ENCODE measurements at places on chromosomes 12 and 14.

DNA sequence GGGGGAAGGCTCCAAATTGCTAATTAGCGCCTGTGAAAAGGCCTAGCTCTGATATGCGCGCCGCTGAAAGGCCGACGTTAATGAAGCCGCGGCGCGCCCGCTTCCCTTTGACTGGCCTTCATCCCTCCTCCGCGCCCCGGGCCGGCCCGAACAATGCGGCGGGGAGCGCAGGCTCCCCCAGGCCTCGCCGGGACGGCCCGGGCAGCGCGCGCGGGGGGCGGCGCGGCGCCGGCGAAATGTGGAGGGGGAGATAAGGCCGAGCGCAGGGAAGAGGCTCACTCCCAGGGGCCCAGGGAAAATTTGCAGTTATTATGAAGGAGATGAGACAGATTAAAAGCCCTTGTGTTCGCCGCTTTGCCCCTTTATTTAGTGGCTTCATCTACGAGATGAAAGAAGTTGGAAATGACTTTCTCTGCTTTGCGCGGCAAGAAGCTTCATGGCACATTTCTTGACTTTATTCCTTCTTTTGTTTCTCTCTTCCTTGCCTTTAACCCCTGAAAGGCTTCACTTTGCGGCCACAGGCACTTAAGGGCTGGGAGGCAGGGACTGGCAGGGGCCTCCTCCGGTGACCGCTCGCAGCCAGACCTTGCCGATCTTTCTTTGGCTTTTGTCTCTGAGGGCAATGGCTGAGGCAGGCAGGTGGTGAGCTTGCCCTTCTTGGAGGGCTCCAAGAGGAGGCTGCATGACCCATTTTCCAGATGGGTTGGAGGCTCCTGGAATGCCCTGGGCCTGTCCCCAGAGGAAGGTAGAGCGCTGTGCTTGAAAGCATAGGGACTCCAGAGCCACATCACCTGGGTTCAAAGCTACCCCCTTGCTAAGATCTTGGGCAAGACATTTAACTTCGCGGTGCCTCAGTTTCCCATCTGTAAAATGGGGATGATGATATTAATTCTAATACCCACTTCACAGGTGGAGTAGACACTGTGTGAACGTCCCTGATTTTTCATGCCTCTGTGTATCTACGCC is 12.7 kb upstream of the GPATCH2L start:
- no peak for DNase-seq

GRCh38 chr14:56487090-56487667 is 92.4 kb upstream of the TMEM260 start:
- DNase-seq: no peak

- DNase-seq: no peak
These were observed 109.0 kb upstream of the SLC16A7 start for GRCh38 chr12:59486827-59487226.

- no peak for DNase-seq
These were observed 249.1 kb downstream of the LRIG3 start for GRCh38 chr12:58671196-58671595.

- no peak for DNase-seq
These were observed 4.7 kb upstream of the CISTR start for GRCh38 chr12:53756300-53757100.

DNA sequence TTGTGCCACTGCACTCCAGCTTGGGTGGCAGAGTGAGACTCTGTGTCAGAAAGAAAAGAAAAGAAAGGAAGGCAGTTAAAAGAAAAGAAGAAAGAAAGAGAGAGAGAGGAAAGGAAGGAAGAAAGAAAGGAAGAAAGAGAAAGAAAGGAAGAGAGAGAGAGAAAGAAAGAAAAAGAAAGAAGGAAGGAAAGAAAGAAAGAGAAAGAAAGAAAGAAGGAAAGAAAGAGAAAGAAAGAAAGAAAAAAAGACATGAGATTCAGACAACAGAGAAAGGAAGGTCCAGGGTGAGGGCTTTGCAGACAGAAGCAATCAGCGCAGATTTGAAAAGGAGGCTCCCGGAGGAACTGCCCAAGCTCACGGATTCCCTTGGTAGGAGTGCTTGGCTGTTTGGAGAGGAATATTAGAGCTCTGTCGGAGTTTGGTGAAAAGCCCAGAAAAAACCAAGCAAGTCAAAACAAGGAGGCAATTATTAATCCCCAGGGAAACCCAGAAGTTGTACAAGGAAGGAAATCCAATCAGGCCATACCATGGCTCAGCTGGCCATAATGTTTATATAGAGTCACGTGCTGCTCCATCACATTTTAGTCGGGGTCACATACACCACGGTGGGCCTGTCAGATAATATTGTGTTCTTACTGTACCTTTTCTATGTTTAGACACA is 11.6 kb upstream of the CCDC85C start:
- no peak for DNase-seq

DNA sequence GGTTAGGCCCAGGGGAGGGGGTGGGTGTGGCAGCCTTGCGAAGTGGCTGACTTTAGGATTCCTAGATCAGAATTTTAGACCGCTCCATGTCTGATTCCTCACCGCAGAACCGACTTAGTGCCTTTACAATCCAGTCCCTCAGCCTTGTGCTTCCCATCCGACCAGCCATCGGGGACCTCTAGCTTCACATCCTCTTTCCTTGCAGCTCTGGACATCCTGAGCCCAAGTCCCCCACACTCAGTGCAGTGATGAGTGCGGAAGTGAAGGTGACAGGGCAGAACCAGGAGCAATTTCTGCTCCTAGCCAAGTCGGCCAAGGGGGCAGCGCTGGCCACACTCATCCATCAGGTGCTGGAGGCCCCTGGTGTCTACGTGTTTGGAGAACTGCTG is 557 bp downstream of the COPS7A start:
- DNase-seq: no peak

DNA sequence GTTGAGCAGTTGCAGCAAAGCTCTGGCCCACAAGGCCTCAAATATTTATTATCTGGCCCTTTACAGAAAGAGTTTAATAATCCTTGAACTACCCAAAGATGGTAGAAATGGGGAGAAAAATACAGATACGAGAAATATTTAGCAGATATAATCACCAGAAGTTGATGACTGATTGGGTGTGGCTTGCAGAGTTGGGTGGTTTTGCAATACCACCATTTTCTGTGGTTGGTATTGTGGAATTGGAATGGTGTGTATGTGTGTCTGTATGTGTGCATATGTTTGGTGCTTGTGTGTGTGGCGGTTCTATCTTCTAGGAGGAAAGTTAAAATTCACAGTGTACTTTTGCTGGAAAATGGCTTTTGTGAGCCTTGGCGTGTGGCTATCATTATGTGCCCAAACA is 85.4 kb upstream of the MANSC4 start:
- no peak for DNase-seq

Data from vagina (tissue), 2 donors.